ENCODE measurements at places on chromosomes 12 and 14.

GRCh38 chr12:94285943-94286582 is 137.7 kb downstream of the PLXNC1 start:
- DNase-seq: no peak

DNA sequence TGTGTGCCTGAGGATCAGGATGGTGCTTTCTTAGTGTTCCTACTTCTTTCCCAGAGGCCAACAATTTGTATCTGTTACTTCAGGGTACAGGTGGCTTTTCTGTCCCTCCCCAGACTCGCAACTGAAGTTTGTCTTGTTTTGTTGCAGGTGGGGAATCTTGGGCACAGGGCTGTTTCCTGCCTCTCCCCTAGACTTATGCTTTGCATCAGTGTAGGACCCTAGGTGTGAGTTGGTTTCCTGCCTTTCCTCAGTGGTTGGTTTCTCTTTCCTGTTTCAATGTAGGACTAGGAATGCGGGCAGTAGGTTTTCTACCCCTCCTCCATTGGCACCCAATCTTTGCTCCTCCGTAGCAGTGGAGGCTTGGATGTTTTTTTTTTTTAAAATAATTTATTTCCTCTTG is 87.0 kb downstream of the TRMT5 start:
- no peak for DNase-seq

- no peak for DNase-seq
These were observed 12.8 kb upstream of the SMARCD1 start for GRCh38 chr12:50072198-50072907.

DNA sequence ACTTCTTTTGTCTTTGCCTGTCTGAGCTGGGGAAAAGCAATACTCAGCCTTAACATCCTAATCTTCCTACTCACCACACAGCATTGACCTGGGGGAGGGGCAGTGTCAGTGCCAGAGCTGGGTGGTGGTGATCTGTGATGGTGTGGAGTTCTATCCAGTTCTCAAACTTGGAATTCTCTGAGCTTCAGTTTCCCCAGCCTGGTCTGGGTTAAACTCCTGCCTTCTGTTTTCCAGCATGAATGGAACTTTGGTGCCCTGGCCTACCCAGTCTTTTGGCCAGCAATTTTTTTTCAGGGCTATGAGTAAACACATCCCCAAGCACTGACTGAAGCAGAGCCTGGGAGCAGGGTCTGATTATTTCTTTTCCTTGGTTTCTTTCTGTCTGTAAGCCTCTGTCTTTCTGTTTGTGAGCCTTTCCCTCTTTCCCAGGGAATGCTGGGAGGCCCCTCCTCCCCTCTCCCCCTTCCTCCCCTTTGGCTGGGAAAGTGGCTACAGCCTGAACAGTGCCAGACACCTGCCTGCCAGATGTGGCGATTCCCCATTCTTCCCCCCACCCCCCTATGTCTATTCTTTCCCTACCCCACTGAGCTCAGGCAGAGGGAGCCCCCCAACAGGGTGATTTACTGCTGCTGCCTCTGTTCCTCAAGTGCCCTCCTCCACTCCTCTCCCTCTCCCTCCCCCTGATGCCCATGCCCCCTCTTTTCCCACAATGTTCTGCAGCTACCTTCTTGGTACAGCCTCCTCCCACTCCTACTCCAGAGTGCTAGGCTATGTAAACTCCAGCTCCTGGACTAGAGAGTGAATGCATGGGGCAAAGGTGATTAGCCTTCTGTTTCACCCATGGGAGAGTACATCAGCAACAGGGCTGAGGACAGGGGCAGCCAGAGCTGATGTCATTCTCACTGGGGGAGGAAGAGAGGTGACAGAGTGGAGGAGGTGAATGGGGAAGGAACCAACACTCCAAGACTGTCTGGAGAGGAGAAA is 11.1 kb downstream of the GPR84 start:
- DNase-seq: peak; percentile 83

DNA sequence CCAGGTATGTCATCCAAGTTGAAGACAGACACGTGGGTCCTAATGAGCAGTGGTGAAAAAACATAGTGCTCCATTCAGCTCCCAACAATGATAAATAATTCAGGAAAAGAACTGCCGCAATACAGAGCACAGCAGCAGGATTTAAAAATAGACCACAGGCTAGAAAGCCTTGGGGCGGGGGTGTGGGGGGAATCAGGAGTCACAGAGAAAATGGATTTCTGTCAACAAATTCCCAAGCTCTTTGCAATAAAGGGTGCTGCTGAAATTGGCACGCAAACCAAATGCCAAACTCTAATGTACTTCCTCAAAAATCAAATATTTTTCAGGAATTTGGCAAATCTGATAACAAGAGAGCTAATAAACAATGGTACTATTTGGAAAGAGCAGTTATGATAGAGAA is 58.6 kb downstream of the R3HDM2 start:
- DNase-seq: no peak

- DNase-seq: no peak
These were observed 359.6 kb downstream of the BMP4 start for GRCh38 chr14:53596853-53597525.

GRCh38 chr12:51809193-51809592 is 39.3 kb downstream of the FIGNL2 start:
- DNase-seq: no peak

DNA sequence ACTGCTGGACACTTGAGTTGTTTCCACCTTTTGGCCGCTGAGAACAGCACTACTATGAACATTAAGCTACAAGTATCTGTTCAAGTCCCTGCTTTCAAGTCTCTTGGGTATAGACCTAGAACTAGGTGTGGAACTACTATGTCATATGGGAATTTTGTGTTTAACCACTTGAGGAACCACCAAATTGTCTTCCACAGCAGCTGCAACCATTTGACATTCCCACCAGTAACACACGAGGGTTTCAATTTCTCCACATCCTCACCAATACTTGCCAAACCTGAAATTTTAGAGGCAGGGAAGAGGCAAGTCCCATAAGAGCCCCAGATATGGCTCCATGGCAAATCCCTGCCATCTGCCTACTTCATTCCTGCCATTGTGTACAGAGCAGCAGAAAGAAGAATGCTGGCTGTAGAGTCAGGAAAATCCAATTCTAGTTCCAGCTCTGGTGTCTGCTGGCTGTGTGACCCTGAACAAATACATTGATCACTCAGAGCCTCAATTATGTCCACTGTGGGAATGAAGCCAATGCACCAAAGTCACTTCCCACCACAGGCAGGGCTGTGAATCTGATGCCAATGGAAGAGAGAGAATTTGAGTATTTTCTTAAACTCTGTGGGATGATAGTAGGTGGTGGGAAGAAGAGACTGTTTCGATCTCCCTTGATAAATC is 17.8 kb downstream of the PITPNM2 start:
- DNase-seq: no peak

GRCh38 chr14:33486332-33486890 is 464.5 kb downstream of the EGLN3 start:
- no peak for DNase-seq

DNA sequence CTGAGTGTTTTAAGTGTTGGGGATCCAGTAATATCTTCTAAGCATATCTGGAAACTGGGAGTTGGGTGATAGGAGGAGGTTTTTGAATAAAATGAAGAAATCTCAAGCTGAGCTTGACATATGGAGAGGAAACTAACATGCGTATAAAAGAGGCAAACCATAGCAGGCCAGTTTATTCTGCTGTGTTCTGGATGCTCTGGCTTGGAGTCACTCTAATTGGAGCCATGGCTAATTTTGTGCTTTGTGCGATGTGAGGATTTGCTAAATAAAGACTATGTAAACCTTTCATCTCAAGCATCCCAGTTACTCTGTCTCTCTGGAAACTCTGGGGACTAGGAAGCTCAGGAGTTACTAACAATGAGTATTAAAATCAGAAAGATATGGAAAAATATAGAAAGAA is 66.5 kb downstream of the ATF7IP start:
- no peak for DNase-seq

GRCh38 chr12:68910128-68910527 is 22.8 kb downstream of the CPM start:
- no peak for DNase-seq

GRCh38 chr14:93973607-93974006 is 2.8 kb downstream of the ASB2 start:
- no peak for DNase-seq

- no peak for DNase-seq
These were observed 304.3 kb upstream of the PRICKLE1 start for GRCh38 chr12:42893803-42894202.

DNA sequence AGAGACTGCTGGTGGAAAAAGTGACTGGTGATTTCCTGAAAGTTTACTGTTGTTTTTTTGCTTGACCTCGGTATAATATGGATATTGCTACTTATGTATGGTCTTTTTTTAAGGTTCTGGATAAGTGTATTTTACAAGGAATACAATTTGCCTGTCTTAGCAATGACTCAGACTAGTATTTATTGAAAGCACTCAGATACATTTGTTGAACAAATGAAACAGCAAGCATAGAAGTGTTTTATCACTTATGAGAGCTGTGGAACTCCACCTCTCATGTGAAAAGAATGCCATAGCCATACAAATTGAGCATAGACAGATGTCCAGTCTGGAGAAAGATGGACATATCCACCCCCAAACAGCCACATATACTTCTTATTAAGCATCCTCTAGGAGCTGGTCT is 340.4 kb upstream of the FBXO33 start:
- DNase-seq: no peak

DNA sequence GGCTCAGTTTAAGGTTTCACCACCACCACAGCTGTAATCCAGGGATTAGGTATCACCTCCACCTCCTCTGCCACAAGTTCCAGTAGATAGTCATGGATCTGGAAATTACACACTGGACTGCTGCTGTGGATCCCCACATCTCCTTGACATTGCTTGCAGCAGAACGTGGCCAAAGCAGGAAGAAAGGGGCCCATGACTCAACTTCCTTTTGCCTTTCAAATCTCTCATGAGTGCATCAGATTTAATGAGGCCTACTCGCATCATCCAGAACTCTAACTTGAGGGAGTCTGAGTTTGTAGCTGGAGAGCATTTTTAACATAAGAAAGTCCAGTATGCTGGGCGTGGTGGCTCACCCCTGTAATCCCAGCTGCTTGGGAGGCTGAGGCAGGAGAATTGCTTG is 29.2 kb upstream of the TMED10 start:
- DNase-seq: no peak

DNA sequence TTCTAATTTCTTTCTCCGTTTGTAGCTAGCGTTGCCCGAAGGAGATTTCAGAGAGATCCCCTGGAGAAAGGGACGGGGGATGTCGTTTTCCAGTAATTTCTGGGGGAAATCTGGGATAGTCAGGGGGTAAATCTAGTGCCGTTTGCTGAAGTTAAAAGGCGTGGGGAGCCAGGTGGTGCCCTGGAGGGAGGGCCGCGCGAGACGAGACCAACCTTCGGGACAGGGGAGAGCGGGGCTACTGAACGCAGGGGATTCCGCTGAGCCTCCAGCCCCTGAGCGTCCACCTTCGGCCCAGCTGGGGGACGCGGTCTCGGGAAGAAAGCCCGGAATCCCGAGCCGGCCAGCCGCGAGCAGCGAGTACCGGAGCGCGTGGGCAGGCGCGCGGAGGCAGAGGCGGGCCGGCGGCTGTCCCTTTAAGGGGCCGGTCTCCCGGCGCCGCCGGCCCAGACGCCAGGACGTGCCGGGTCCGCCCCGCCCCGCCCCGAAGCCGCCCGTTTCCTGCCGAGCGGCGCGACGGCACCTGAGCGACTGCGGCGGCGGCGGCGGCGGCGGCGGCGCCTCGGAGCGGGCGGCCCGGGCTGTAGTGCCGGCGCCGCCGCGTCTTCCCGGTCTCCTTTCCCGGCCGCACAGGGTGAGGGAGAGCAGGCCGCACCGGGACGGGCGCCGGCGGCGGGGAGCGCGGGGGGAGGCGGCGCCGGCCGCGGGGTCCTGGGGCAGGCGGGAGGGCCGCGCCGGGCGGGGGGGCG is at the start of gene KTN1:
KTN1 (plus strand) TSS at position 484 of the 746 bp plus-strand sequence. CDS start 31,842 bp downstream, outside the sequence.
- DNase-seq: peak; percentile 88
